ENCODE measurements at places on chromosomes 4 and X.

DNA sequence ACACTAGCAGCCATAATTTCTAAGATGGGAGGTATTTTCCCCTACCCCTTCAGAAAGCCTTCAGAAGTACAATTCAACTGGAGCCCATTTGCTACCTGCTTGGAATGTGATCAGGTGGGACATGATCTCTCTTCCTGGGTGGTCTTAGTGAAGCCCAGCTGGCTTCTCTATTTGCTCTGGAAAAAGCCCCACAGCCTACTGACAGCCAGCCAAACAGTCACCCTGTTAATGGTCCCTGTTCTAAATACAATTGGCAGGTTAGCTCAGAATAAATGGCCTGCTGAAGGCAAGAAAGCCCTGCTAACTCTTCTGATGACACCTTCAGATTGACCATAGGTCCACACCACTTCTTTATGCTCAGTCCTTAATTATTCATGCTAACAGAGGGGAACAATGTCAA lies 39.9 kb downstream of the HS6ST2 start:
- no peak for DNase-seq

DNA sequence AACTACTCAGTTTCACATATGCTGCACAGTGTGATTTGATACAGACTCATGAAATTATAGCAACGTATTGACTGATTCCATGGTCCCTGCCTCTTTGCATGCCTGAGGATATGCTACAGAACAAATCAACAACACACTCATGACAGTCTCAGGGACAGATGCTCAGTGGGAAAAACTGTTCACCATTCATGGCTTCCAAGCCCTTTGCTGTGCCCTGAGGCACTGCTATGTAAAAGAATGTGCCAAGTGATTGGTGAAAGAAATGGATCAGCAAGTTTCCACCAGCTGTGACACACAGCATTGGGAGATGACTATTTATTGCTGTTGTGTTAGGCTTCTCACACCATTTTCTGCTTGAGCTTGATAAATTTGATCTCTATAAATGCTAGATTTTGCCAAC lies 825.6 kb upstream of the INTU start:
- DNase-seq = no peak

- DNase-seq = peak; percentile 25
Measured at GRCh38 chr4:180028682-180029081, 2214.5 kb upstream of the TENM3 start.

DNA sequence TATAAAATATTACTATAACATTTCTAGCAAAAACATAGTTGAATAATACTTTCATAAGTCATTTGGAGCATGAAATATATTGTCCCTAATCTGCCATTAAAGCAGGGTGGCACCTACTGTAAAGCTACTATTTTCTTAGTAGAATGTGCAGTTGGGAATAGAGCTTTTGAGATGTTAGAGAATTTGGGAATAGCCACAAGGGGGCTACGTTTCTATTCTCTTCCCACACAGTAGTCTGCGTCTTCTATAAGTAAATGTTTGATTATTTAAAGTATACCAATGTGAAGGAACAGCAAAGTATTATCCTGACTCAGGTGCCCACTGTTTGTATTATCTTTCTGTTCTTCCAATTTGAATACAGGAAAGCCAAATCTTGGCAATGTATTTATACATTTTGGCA lies 323.2 kb upstream of the GIMD1 start:
- no peak for DNase-seq

GRCh38 chrX:71067712-71068043 lies 456 bp downstream of the SNX12 start:
- peak; percentile 28 for DNase-seq

GRCh38 chr4:76199664-76200211 lies 13.9 kb downstream of the SCARB2 start:
- no peak for DNase-seq

- DNase-seq = peak; percentile 13
Measured at GRCh38 chrX:100745806-100746537, 14.1 kb upstream of the SYTL4 start.

DNA sequence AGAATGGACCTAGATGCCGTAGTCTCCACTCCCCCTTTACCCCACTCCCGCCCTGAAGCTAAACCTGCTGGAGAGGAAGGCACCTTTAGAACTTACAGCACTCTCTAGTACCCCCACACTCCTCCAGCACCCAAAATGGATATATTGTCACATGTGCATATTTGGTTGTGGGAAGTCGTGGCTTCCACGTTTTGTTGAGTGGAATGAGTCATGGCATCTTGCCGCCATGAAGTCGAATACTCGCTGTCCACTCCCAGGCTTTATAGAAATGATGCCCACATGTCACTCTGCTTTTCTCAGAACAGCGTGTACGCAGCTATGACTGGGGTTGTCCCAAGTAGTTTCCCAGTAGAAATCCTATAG lies 545 bp downstream of the ABCE1 start:
- DNase-seq = peak; percentile 79

DNA sequence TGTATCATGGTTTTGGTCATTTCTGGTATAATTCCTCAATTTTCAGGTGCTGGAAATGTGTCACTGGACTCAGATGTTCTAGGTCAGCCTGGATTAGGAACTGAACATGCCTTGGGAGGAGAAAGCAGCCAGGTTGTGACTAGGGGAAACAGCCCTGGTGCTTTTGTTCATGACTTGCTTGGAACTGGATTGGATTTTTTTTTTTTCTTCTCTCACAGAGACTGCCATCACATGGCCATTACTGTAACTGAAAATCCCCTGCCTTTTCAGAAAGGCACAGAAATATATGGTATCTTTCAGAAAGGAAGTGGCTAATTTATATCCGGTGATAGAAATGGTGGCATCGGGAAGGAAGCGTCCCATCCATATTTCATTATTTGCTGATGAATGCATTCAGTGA lies 34.6 kb downstream of the SEPTIN11 start:
- peak; percentile 32 for DNase-seq

DNA sequence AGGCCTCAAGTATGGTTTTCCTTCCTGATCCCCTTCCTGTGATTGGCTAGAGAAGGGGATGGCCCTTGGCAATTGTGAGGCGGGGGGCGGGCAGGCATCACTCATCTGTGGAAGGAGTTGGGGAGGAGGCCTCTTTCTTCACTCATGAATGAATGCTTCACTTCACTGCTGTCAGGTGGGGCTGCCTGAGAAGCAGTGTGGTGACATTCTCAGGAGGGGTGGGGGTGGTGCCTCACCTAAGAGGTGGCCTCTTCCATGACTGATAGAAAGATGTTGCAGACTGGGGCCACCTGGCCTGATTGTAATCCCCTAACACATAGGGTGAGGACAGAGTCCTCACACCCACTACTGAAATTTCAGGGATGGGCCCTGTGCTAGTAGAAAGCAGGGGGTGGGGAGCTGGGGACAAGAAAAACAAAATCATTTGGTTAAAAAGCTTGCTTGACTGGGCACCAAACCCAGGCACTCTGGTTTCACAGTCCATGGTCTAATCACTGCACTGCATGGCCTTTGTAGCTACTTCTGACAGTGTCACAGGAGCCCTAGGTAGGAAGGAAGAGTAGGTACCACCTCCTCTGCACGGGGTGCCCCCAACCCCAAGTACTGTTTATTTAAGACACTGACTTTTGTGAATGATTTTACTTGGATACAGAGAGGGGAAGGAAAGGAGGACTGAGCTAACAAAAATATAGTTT lies 5.6 kb upstream of the HOPX start:
- no peak for DNase-seq

- DNase-seq = no peak
Measured at GRCh38 chr4:39407584-39407885, 805 bp downstream of the KLB start.

DNA sequence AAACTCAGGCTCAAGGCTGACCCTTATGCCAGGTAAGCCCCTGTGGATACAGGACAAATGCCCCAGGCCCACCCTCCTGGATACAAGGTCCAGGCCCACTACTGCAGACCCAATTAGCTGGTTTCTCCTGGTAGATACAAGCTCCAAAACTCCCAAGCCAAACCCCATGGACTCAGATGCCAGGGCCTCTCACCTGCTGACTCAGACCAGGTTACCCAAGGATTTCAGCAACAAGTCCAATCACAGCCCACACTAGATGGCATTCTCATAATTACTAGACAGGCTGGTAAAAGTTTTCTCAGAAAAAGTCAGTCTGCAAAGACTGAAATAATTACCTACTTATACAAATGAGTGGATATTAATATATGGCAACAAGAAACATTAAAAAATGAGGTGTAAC lies 87.0 kb downstream of the KLF8 start:
- DNase-seq = no peak

DNA sequence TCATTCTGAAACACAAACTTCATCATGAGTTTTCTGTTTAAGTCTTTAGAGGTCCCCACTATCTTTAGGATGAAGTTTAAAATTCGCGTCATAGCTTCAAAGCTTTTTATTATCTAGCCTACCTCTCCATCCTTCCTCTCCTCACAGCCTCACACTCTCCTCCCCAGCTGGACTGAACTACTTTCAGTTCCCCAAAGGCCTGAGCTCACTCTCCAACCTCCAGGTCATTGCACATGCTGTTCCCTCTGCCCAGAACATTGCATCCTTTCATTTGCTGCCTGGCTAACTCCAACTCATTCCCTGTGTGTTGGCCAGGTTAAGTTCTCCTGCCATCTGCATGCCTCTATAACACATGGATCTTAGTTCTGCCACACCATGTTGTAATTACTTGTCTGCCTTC lies 2.9 kb upstream of the OTUD5 start:
- DNase-seq = no peak

DNA sequence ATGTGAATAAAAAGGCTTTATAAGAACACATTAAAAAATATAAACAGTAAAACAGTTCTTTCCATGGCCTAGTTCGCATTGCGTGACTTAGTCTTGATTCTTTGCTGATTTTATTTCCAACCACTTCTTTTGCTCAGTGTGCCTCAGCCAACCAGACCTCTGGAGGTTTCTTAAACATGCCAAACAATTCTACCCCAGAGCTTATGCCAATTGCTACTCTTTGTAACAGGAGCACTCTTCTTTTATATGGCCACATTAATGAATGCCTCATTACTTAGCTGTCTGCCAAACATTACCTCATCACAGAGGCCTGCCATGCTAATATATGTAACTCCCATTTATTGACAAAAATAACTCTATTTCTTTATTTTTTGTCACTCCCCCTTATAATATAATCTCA lies 202.3 kb downstream of the NDST4 start:
- DNase-seq = no peak

DNA sequence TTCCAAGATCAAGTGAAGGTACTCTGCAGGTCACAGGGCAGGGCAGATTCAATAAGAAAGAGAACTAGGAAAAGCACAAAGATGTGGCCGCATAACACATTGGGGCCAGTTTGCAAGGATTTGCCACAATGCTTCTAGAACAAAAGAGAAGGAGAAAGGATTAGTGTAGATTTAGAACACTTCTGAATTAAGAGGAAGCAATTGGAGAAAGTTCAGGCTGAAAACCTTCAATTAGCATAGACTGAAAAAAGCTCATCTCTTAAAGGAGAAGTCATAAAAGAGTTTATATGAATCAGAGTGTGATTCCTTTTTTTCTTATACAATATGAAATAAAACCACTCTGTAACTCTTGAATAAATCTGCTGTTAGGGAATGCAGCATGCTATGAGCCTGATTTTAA lies 215.6 kb upstream of the FAT1 start:
- DNase-seq = no peak

DNA sequence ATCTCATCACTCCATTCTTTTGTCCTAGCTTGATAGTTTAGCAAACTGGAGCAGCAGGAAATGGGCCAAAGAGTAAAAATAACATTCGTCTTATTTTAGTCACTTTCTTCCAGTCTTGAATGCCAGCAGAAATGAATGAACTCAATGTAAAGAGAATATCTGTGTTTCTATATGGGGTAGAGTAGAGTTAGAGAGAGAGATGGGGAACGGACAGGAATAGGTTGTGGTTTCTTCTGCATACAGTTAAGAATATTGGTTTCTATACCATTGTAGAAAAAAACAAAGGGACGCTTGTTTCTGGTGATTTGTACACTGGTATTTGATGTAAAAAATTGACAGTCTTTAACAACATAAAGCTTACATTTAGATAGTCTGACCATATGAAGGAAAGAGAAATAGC lies 8.9 kb downstream of the GPR174 start:
- no peak for DNase-seq

GRCh38 chrX:115388879-115389278 lies 99.4 kb downstream of the LUZP4 start:
- DNase-seq = no peak

DNA sequence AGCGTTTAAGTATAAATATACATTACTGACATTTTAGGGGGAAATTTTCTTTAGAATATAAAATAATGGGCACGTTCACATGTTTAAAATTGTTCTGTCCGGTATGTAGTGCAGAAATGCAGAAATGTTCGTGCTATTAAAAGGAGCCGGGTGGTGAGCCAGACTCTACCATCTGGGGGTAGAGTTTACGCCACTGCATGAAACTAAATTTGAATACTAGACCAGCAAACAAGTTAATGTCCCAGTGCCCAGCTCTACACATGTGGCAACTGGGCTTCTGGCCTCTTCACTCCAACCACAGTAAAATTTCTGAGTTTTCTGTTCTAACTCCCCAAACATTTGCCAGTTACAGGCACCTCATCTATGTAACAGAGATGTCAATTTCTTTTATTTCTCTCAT lies 1453.3 kb upstream of the TENM3 start:
- DNase-seq = no peak

DNA sequence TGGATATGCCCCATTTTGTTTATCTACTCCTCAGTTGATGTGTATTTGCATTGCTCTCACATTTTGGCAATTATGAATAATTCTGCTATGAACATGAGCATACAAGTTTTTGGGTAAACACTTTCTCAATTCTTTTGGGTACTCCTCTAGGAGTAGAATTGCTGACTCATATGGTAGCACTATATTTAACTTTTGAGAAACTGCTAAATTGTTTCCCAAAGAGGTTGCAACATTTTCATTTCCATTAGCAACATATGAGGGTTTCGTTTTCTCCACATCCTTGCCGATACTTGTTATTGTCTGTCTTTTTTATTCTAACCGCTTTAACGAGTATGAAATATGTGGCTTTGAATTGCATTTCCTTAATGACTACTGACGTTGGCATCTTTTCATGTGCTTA lies 185.4 kb downstream of the TSPAN5 start:
- DNase-seq = no peak

- DNase-seq = peak; percentile 19
Measured at GRCh38 chrX:68822641-68823410, 6.0 kb upstream of the EFNB1 start.

DNA sequence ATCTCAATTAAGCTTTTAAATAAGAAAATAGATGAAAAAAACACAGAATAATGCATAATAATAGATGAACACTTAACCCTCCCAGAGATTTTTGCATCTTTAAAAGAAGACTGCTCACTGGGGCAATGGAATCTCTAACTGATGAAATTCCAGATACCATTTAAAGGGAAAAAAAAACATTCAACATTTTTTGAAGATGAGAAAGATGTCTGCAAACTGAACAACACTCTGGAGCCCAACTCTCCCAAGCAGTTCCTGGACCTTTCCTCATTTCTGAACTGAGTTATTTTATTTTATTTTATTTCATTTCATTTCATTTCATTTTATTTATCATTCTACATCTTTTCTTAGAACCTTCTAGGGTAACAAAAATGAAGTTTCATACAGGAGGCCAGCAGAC lies 90.7 kb downstream of the CORIN start:
- no peak for DNase-seq

GRCh38 chr4:150382028-150382427 lies 199.9 kb upstream of the MAB21L2 start:
- DNase-seq = no peak

- no peak for DNase-seq
Measured at GRCh38 chr4:84569009-84569408, 13.9 kb upstream of the CDS1 start.
